Karpas-422 (cell line): ENCODE measurements at places on chromosomes 11 and 22.

DNA sequence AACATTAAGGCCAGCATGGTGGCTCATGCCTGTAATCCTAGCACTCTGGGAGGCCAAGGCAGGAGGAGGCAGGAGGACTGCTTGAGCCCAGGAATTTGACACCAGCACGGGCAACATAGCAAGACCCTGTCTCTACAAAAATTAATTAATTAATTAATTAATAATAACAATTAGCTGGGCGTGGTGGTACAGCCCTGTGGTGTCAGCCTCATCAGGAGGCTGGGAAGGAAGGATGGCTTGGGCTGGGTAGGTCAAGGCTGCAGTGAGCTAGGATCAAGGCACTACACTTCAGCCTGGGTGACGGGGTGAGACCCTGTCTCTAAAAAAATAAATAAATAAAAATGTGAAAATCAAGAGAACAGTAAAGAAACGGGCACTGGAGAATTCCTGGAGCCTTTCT is 1.4 kb downstream of the ARFGAP3 start:
- no peaks in the 10 kb centered on the region for H3K27me3 ChIP-seq
- DNase-seq, result no peak
- H3K36me3 ChIP-seq, result no peaks in the 10 kb centered on the region
- peaks cover 8% of the 10 kb centered on the region for H3K4me1 ChIP-seq

DNA sequence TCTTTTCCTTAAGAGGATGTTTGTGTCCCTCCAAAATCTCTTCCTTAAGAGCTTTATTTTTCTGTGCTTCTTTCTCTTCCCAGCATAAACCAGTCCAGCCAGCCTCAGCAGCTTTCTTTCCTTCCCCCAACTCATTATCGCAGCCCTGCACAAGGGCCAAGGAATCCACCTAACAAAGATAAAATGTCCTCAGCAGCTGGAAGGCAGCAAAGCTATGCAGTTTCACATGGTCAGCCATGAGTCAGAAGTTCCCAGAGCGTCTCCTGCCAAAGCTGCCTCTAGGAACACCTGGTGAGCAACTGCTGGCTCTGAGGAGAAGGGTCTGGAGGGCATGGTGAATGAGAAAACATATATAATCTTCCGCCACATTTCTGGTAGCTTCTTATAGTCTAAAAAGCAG is 45.3 kb upstream of the HMGXB4 start:
- H3K27ac ChIP-seq, result no peak overlapping the region
- no peaks in the 10 kb centered on the region for H3K4me1 ChIP-seq
- DNase-seq, result no peak
- no peak overlapping the region for H3K4me3 ChIP-seq
- H3K27me3 ChIP-seq, result no peaks in the 10 kb centered on the region

DNA sequence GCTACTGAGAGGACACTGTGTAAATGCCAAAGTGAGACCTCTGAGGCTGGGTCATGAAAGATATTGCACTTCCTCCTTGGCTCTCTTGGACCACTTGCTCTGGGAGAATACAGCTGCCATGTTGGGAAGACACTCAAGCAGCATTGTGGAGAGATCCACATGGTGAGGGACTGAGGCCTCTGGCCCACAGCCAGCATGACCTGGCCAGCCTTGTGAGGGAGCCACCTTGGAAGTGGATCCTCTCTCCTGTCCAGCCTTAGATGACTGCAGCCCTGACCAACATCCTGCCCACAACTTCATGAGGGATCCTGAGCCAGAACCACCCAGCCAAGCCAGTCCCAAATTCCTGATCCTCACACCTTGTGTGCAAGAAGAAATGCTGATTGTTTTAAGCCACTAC is 30.4 kb downstream of the MB start:
- H3K36me3 ChIP-seq, result no peaks in the 10 kb centered on the region
- H3K4me3 ChIP-seq, result no peak overlapping the region
- H3K4me1 ChIP-seq, result no peaks in the 10 kb centered on the region
- DNase-seq, result no peak
- H3K27me3 ChIP-seq, result no peaks in the 10 kb centered on the region
- H3K27ac ChIP-seq, result no peak overlapping the region

- no peak for DNase-seq
- no peak overlapping the region for H3K27ac ChIP-seq
Observed at GRCh38 chr11:3669742-3670183, 1.4 kb downstream of the CHRNA10 start.

DNA sequence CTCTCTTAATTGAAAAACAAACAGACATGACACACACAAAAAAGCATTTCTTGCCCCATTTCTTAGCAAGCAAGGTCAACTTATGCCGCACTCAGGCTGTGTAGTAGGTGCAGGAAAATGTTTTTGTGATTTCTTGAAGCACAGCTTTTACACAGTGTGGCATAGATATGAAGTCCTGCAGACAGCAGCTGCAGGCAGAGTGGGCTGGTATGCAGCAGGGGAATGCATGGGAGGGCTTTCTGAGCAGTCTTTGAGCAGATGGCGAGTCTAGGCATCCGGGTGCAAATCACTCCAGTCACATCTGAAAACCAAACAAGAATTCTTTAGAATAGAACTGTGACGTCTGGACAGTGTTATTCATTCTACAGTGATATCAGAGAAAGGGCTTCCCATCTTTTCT is 87.5 kb downstream of the BLID start:
- H3K27me3 ChIP-seq, result no peaks in the 10 kb centered on the region
- no peak overlapping the region for H3K4me3 ChIP-seq
- no peak overlapping the region for H3K27ac ChIP-seq
- no peak for DNase-seq
